Right atrium auricular region (tissue), 2 donors: ENCODE measurements at places on chromosomes 1 and 21.

- DNase-seq, result no peak
These were observed 38.6 kb upstream of the ABCD3 start for GRCh38 chr1:94379615-94380014.

DNA sequence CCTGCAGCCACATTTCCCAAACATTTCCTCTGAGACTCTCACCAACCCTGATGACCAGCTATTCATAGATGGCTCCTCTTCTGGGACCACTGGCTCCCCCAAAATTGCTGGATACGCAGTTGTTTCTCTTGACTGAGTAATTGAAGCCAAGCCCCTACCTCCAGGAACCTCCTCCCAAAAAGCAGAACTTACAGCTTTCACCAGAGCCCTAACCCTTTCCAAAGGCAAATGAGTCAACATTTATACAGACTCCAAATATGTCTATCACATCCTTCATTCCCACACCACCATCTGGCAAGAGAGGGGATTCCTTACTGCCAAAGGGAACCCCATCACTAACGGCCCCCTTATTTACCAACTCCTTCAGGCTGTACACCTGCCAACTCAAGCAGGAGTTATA is 20.3 kb upstream of the CA6 start:
- DNase-seq, result no peak

DNA sequence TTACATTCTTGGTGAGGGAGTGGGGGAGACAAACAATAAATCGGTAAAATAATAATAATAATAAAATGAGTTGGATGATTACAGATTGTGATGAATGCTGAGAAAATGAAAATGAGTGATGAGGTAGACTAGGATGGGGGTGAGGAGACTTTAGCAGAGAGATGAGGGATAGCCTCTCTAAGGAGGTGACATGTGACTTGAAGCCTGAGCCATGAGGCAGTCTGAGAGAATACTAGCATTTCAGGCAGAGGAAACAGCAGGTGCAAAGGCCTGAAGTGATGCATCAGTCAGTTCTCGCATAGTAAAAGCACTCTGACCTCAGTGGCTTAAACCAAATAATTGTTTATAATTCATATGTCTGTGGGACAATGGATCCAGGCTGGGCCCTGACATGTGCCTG is 181.2 kb downstream of the AGBL4 start:
- DNase-seq, result no peak

DNA sequence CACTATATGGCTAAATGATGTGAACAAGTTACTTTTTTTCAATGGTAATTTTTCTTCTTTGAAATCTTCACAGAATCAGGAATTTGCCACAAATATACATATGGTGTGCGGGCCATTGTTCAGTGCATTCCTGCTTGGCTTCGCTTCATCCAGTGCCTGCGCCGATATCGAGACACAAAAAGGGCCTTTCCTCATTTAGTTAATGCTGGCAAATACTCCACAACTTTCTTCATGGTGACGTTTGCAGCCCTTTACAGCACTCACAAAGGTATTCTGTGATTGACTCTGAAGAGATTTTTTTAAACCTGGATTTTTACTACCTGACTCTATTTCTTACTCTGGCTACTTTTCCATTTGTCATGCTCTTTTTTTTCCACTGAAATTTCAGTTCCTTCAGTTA is 76.2 kb upstream of the KIAA1614 start:
- no peak for DNase-seq

DNA sequence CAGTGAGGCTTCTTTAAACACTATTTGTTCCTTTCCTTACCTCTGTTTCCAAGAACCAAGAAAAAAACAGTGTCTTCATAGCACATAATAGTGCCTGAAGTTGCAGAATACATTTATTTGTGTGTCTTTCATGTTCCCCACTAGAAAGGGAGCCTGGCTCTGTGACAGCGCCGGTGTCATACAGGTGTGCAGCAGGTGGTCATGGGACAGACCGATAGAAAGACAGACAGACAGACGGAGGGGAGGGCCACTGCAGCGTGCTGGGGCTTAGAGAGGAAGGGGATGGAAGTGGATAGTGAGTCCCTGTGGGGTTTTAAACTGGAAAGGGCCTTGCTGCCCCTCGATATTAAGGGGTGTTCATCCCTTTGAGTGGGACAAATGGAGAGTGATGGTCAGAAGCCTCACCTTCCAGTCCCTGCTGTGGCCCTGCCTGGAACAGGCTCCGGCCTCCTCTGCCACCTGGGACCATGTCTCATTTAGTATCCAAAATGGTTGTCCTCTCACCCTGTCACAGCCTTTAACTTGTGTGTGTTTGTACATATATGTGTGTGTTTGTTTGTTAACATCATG is 152.9 kb downstream of the PGBD5 start:
- DNase-seq, result no peak

- DNase-seq, result no peak
These were observed 21.1 kb downstream of the UBAP2L start for GRCh38 chr1:154241703-154242351.

DNA sequence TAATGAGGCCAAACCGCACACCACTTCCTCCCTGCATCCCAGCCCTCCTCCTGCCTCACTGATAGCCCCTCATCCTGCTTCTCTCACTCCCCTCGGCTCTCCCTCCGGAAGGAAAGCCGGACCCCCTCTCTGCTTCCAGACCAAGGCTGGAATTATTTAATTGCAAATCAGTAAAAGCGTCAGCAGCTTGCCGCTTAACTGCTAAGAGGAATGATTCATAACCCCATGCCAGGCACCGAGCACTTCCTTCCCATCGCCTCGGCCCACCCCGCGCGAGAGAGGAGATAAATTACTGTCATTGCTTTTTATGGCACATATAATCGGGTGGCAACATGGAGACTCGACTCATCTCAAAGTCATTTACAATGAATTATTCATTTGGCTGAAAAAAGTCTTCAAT is 77.3 kb downstream of the UBIAD1 start:
- no peak for DNase-seq

DNA sequence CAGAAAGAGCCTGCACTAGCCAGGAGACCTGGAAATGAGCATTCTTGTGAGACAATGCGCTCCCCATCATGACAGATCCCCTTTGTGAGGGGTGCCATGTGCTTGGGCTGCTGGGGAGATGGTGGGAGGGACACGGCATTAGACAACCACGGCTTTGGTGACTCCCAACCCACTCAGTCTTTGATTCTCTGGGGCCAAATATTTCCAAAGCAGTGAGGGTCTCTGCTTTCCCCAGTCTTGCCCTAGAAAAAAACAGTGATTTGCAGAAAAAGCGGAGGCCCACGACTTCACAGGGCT is 10.2 kb downstream of the SLC45A3 start:
- no peak for DNase-seq

DNA sequence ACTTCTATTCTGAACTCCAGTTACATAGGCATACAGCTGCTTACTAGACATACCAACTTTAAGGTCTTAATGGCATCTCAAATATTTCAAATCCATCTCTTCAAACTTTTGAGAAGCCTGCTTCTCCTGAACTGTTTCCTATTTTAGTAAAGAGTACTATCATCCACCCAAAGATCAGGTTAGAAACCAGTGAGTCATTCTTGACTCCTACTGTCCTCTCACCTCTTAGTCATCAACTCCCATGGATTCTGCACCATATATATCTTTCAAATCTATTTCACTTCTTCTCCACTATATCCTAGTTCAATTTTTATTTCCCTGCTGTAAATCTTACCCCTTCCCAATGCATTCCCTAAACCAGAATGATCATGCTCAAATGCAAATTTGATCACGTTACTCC is 18.1 kb upstream of the BEND5 start:
- DNase-seq, result no peak

GRCh38 chr1:182754087-182754486 is 35.5 kb upstream of the NPL start:
- DNase-seq, result no peak

DNA sequence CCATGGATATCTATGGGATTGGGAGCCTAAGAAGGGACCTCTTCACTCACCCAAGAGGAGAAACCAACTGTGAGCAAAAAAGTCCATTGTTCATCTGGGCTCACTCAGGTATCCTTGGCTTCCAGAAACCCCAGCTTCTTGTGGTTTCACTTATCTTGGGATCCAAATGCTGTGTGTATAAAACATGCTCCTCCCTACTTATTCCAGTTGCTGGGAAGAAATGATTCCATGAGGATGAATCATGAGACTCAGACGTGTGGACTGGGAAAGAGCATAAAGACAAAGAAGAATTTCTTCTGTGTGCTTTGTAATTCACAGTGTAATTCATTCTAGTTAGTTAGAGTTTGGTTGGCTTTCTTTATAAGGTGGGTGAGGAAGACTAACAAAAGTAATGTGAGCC is 283.7 kb downstream of the ZNF648 start:
- DNase-seq, result no peak

GRCh38 chr1:86829321-86829720 is 84.6 kb downstream of the SELENOF start:
- DNase-seq, result no peak

DNA sequence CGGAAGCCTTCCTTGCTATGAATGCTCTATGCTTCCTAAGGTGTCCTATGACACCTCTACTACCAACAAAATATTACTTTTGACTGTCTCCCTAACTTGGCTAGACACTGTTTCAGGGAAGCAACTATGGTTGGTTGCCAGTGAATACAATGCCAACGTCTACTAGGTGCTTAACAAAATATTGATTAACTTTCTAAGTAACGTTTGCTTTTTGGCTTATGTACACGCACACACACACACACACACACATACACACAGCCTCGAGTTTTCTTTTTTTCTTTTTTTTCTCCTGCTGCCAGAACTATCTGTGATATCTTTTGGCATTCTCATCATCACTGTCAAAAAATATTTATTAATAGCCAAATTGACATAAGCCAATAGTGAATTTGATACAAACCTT is 864.0 kb downstream of the PLA2G4A start:
- DNase-seq, result no peak

DNA sequence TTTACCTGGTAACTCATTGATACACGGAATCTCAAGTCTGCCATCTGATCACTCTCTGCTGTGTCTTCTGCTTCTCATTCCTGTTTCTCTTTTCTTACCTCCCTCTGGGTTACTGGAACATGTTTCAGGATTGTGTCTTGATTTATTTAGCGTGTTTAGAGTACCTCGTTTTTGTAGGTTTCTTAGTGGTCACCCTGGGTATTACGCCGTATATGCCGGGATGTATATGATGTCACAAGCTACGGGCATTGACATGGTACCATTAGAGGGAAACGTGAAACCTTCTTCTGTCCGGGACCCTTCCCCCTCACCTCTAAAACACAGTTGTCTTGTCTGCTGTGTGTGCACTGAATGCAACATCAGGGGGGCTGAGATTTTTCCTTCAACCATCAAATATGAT is 2.8 kb downstream of the ACTRT2 start:
- DNase-seq, result no peak

DNA sequence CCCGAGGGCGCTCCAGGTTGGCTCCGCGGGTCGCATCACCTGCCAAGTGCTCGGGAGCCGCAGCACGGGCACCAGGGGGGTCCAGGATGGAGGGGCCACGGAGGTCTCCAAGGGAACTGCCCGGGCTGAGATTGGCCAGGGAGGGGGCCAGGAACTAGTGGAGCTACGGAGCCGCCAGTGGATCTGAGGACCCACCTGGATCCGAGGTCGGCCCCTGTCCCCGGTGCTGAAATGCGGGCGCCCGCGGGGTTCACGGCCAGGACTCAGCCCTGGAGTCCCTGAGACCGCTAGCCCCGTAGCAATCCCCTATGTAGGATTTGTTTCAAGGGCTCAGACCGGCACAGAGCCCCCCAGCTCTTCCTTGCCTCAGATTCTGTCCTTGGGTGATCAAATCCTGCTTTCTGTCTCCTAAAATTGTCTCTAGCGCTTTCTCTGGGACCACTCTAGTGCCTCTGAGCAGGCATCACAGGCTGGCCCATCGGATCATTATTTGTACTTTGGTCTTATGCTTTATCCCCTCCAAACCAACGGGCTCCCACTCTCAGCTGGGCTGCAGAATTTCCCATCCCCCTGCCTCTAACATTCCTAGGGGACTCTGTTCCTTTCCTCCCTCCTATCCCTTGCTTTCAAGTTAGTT is 27.3 kb downstream of the KIAA2013 start:
- DNase-seq, result no peak

DNA sequence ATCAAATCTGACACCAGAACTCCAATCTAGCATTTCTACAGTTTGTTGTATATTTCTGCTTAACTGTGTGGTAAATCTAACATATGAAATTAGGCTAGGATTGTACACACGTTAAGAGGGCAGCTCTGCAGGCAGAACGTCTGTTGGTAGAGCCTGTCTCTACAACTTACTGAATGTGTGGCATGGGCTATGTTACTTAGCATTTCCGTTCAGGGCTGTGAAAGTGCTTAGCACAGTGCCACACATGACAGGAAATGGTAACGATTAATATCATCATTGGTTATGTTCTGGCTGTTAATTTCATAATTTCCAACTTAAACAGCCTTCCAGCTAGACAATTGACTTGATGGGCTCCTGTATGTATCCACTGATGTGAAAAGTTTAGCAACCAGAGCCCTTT is 9.6 kb upstream of the C8B start:
- DNase-seq, result no peak

GRCh38 chr1:62209931-62210595 is 15.4 kb downstream of the L1TD1 start:
- DNase-seq, result no peak

DNA sequence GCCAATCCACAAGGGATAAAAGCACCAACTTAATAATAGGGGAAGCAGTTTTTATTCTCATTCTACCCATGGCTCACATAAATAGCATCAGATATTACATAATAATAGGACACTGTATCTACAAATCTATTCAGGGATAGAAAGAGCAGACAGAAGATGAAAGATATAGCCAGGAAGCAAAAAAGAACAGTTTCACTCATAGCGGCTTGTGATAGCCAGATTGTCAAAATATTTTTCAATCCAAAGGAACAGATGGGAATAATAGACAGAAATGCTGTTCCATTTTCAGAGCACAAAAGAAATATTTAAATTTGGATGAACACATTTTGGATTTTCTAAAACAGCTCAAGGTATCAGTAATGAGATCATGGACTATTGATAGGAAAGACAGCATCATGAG is 232.5 kb upstream of the GREM2 start:
- no peak for DNase-seq

DNA sequence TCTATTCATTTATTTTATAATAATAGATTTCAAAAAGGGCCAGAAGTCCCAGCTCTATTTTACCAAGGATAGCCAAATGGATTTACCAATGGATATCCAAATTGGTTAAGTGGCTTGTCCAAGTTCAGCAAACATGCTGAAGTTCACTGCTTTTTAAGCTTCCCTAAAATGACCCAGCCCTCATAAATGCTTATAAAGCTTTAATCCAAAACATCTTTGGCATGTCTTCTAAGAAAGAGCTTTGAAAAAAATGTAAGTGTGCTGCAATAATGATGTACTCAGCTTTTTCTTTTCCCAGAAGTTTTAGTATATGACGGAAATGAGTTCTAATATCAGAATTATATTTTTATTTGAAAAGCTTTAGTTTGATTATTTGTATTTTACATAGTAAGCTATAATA is 451.5 kb upstream of the ADAMTS5 start:
- no peak for DNase-seq

GRCh38 chr1:18279351-18280074 is 171.9 kb downstream of the IGSF21 start:
- DNase-seq, result no peak

GRCh38 chr1:186301448-186301847 is 73.6 kb downstream of the TPR start:
- no peak for DNase-seq

GRCh38 chr21:26637201-26637745 is 64.2 kb upstream of the CYYR1 start:
- no peak for DNase-seq

- DNase-seq, result no peak
These were observed 76.2 kb downstream of the DPYD start for GRCh38 chr1:97844552-97845089.
